Cortex of kidney (tissue), 1 donor: ENCODE measurements at places on chromosomes 4 and X.

GRCh38 chr4:154577324-154577723 is 13.2 kb downstream of the FGA start:
- no peak for DNase-seq

- DNase-seq, result no peak
These were observed 9.2 kb downstream of the HUWE1 start for GRCh38 chrX:53677286-53677685.

DNA sequence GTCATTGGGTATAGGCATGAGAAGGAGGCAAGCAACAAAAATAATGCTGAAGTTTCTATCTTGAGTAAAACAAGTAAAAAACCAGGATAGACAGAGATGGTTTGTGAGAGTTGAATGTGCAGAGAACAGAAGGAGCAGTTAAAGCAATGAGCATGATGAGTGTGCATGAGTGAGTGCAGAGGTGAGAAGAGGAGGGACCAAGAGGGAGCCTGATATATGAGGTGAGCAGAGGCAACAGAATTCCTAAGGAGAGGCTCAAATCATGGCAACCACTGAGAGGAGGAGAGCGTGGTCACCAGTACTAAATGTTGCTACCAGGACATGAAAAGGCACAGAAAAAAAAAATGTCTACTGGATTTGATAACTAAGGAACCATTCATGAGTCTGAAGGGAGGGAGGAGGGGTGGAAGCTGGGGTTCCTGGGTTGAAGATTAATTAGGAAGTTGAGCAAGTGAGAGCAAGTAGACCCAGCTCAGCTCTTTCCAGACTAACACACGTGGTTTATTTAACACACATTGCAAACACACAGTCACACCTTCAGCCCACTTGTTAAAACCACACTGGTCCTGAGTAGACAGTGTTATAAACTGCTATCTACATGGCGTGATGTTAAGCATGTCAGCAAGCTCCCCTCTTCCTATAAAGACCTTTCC is 69.0 kb upstream of the IQCM start:
- DNase-seq, result no peak

DNA sequence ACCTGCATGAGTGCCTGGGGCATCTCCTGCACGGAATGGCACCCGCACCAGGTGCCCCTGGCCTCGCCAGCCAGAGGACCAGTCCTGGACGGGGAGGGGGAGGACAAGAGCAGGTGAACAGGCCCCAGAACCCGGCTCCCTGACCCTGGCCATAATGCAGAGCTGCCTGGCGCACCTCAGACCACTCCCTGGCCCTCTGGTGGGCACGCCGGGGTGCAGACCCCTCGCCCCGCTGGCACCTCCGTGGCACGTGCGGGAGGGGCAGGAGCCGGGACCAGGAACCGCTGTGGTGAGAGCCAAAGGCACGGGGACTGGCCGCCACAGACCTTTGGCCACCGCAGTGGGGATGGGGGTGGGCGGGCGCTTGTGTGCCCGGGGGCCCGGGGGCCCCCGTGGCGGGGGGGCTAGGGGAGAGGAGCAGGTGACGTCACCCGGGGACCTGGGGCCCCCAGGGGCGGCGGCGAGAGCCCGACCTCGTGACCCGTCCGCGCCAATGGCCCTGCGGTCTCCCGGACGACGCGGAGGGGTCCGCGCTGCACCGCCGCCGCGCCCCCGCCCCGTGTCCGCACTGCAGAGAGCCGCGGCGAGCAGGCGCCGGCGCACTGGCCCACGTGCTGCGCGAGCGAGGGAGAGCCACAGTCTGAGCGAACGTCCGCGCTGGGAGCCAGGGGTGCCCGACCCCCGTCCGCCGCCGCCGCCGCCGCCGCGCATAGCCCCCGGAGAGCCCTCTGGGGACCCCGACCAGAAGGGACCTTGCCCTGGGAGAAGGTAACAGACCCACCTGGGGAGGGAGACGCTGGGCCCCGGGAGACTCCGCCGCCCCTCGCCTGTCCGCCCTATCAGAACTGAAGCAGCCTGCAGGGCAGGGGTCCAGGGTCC is at the start of gene PNMA3:
TSS of gene PNMA3 (plus strand) at position 600 of the 879 bp plus-strand sequence. CDS start 586 bp downstream, outside the sequence.
- no peak for DNase-seq

GRCh38 chr4:85777908-85778631 is 303.1 kb downstream of the ARHGAP24 start:
- DNase-seq, result no peak

- DNase-seq, result no peak
These were observed 41.4 kb downstream of the SOD3 start for GRCh38 chr4:24836661-24837242.

GRCh38 chr4:100986360-100986868 is 360.9 kb downstream of the PPP3CA start:
- DNase-seq, result no peak

DNA sequence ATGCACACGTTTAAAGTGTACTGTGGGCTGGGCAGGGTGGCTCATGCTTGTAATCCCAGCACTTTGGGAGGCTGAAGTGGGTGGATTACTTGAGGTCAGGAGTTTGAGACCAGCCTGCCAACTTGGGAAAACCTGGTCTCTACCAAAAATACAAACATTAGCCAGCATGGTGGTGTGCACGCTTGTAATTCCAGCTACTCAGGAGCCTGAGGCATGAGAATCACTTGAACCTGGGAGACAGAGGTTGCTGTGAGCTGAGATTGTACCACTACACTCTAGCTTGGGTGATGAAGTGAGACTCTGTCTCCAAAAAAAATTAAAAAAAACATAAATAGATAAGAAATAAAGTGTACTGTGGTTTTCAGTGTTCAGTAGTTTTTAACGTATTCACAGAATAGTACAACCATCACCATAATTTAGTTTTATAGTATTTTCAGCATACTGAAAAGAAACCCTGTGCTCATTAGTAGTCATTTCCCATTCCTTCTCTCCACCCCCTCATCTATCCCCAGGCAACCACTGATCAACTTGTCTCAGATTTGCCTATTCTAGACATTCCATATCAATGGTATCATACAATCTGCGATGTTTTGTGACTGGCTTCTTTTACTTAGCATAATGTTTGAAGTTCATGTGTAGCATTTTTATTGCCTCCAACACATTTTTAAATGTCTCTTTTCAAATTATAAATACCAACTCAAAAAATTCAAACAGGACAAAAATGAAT is 19.1 kb downstream of the SLAIN2 start:
- no peak for DNase-seq

GRCh38 chr4:177964693-177965168 is 522.5 kb upstream of the AGA start:
- no peak for DNase-seq

DNA sequence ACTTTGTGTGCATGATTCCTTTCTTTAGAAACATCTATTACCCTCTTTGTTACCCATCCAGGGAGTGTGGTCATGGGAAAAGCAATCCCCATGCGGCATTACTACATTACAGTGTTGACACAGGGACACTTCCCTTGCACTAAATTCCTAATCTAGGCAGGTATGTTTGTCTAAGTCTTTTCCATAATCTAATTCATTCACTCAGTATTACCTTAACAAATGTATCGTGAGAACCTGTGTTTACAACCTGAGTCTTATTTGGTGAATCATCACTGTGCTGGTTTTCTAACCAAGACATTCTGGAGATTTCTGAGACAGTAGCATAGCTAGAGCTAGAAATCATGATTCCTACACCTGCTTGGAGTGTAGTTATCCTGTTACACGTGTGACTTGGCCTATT is 326.8 kb downstream of the BMPR1B start:
- no peak for DNase-seq

DNA sequence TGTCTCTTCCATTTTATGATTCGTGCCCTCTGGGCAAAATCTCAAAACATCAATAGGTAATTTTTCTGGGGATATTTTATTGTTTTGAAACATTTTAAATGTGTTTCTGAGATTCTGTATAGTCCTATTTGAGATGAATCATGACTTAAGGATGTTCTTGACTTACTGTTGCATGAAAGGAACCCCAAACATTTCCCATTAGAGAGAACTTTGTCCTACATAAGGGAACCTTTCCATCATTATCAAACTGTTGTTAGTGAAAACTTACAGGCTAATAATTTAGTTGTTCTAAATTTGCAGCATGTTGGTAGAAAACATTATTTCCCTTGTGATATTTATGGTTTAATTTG is 523.3 kb downstream of the PPARGC1A start:
- no peak for DNase-seq

GRCh38 chrX:23871905-23872546 is 35.7 kb downstream of the APOO start:
- no peak for DNase-seq

GRCh38 chrX:40153345-40154249 is 55.8 kb upstream of the BCOR start:
- no peak for DNase-seq

DNA sequence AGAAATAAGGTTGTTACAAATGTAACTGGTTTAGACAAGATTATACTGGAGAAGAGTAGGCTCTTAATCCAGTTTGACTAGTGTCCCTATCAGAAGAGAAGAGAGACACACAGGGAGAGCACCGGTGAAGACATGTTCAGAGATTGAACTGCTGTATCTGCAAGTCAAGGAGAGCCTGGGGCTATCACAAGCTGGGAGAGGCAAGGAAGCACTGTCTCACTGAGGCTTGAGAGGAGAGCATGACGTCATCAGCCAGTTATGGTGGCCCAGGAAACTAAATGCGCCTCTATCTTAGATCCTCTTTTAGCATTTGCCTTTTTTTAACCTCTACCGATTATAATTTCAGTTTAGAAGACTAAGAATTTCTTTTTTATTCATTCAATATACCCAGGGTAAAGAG is 583.4 kb downstream of the TRAM1L1 start:
- DNase-seq, result no peak

GRCh38 chr4:42627885-42628646 is 28.8 kb downstream of the ATP8A1 start:
- DNase-seq, result no peak

- no peak for DNase-seq
These were observed 12.3 kb upstream of the ADH5 start for GRCh38 chr4:99100876-99101275.

GRCh38 chr4:7757501-7758471 is 181.9 kb downstream of the AFAP1 start:
- DNase-seq, result no peak

DNA sequence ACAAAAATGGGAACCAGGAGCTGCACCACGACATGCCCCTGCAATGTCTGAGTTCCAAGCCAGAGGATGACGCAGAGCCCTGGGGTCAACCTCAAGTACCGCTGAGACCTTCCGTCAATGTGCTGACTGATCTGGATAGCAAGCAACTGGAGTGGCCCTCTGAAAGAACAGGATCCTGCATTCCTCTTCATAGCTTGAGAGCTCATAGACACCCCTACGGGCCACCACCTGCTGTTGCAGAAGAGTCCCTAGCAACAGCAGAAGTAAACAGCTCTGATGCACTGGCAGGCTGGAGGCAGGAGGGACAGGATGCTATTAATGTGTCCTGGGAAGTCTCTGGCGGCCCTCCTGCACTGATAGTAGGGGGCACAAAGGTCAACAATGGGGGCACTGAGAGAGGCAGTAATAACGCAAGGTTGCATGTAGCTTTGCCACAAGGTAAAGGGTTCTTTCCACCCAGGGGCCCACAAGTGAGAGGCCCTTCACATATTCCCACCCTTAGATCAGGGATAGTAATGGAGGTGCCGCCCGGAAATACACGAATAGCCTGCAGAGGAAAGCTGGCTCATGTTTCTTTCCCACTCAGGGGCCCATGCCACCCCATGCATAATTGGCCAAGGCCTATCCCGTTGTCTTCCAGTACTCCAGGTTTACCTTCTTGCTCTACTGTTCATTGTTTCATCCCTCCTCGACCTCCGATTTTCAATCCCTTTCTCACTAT is 1.3 kb downstream of the PRR32 start:
- no peak for DNase-seq

- DNase-seq, result no peak
These were observed 3.2 kb downstream of the ARHGAP36 start for GRCh38 chrX:131061306-131061705.

DNA sequence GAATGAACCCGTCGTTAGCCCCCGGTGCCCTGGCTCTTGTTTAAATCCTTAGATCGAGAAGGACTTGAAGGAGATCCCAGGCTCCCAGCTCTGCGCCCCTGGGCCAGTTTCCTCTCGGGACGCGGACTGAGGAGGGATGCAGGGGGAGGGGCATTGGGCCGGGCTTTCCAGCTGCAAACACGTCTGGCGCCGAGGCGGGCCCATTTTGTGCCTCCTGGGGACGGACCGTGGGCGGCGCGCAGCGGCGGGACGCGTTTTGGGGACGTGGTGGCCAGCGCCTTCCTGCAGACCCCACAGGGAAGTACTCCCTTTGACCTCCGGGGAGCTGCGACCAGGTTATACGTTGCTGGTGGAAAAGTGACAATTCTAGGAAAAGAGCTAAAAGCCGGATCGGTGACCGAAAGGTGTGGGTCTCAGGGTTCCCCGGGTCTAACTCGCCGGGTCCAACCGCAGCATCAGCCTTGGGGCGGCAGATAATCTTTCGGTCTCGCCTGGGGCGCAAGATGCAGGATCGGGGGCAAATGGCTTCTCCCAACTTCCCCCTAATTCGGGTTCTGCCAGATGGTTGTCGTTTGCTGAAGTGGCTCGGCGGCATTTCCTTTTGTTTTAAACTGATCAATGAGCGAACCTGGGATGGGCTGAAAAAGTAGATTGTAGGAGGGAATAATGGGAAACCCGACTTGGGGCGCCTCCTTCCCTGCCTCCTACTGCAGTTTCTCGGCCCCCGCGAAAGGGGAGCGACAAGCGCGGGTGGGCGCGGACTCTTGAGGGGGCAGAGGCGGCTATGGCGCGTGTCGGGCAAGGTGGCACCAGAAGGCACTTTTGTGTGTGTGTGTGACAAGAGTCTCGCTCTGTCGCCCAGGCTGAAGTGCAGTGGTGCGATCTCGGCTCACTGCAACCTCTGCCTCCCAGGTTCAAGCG is 2.9 kb downstream of the PDGFRA start:
- no peak for DNase-seq

DNA sequence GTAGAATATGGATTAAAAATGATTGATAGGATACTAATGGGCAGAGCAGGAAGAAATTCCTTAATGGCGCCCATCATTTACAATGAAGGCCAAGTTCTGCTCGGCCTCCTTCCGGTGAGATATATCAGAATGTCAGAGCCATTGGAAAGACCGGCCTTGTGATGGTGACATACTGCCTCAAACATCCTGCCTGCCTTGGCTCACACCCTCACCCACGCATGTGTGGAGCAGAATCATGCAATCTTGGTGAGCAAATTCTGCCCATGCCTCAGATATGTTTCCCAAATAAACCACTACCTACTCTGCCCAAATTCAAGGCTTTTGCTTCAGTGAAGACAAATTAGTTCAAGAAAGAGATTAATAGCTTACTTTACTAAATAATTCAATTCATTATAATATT is 163.3 kb downstream of the MID1 start:
- no peak for DNase-seq
